ENCODE measurements at places on chromosomes 3 and 15.

DNA sequence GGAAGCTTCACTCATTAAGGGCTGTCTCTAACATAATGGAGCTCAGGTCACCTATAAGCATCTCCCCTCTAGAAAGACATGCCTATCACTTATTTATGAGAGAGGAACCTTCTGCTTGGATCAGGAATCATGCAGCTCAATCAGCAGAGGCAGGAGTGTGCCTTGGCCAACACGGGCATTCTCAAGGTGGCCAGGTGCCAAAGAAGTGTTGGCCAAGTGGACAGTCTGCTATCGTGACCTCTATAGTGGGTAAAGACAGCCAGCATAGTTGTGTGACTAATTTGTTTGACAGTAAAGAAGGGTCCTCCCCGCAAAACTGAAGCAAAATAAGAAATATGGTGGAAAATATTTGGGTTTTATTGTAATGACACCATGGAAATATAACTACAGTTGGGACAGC is 14.7 kb upstream of the AGTR1 start:
- DNase-seq: no peak

DNA sequence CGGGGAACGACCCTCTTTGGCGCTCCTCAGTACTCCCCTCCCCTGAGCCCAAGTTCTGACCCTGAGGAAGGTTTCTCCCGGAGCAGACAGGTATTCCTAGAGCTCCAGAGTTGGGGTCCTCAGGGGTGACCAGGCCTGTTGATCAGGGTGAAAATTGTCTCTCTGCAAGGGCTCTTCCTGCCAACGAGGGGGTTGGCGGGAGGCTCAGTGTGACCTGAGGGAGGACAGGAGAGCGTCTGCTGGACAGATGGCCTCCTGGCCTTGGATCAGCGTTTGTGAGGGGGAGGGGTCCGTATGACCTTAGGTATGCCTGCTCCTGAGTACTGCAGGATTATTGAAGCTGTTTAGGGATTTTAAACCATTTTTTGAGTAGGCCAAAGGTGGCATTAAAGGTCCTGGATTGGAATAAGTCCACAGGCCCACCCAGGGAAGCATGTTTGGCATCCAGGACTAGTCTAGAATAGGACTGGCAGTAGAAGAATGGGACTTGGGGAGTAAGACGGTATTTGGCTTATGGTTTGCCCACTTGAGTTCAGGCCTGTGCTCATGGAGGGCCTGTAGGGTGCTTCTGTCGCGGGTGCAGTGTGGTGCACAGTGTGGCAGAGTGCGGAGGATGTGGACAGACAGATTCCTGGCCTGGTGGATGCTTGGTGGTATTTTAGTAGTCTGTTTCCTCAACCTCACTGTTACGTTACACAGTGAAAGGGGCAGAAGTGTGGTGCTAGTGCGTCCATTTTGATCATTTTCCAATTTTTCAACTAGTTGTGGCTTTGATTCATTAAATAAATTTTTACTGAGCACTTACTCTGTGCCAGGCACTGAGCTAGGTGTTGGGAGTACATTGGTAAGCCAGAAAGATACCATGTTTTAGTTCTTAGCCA is 959 bp downstream of the ZNF592 start:
- DNase-seq: no peak

DNA sequence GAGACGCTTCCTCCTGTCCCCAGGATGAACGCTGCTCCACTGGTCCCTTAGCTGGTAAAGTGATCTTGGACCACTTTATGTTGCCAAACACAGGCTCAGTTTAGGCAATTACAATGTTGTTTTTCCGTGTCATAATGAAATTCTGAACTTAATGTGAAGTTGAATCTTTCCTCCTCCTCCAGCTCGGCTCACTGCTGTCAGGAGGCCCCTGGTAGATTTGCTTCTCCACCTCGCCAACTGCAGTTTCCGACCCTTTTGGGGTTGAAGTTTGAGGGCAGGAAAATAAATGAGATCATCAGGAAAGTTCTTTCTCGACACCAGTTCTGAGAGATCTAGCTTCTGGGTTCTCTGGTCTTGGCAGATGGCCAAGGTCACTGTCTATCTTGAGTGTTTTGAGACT is 27.8 kb downstream of the CFAP161 start:
- no peak for DNase-seq

DNA sequence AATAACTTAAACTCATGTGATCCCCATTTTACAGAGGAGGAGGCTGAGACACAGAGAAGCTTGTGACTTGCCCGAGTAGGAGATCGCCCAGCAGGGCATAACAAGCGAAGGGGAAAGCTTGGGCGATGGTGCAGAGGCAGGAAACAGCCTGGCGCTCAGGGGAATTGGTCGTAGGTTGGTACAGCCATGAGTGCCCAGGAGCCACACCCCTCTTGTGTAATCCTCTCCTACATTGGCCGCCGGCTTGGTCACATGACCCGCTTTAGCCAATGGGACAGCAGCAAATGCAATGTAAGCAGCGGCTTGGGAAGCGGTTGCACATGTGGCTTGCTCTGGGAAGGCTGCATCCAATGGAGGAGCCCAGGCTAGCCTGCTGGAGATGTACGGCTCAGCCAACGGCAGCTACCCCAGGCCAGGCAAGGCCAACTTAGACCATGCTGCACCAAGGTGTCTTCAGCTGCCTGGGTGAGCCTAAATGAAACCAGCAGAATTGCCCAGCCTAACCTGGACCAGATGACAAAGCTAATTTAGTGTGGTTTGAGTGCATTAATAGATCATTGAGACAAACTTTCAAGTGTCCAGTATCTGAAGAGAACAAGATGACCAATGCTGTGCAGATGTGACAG is 50.3 kb upstream of the SLC6A6 start:
- DNase-seq: no peak

GRCh38 chr3:128296469-128297251 is 143.4 kb downstream of the EEFSEC start:
- no peak for DNase-seq

DNA sequence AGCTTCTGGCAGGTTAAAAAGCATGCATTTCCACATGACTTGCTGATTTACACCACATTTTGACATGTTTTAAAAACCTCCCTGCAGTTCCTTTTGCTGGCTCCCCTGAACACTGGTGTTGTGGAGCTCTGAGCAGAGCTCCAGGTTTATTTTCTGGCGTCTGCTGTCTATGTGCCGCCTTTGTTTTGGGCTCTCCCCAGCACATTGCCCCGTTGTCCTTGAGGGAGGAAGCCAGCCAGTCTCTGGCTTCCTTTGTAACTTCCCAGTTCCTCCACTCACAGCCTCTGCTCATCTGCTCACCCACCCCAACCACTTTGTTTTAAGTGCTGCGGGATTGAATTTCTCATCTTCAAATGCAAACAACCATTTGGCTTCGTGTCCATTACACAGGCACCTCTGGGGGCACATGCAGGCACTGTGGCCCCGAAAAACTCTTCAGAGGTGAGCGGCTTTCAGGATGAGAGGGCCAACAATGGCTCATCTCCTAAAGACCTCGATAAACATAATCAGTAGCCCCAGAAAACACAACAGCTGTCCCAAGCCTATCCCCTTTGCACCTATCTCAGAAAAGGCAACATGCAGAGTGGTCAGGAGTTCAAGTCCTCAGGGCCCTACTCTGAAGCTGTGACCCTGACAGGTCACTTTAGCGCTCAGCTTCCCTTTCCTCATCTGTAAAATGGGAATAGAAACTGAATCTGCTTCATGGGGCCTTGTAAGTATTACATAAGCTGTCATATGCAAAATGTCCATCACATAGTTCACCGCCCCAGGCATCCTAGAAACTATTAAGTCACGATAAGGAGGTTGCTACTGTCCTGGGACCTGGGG is 1.3 kb upstream of the MEF2A start:
- no peak for DNase-seq

GRCh38 chr3:107855710-107856109 is 235.1 kb downstream of the CD47 start:
- DNase-seq: no peak

DNA sequence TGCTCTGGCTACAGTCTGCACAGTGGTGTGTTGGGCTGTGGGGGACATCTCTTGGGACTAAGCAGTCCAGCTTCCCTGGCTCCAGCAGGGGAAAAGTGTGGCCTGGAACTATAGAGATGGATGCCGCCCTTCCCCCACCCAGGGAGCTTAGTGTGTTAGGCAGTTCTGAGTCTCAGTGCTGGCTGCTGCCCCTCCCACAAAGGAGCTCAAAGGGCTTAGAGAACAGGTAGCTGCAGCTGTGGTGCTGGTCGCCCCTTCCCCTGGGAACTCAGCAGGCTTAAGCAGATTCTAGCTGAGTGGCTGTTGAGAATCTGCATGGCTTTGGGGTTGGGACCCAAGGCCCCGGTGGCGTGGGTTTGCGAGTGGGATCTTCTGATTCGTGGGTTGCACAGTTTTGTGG is 190.8 kb downstream of the PDCD6IP start:
- DNase-seq: no peak

- no peak for DNase-seq
Observed at GRCh38 chr15:40562691-40563090, 2.2 kb downstream of the CCDC32 start.

DNA sequence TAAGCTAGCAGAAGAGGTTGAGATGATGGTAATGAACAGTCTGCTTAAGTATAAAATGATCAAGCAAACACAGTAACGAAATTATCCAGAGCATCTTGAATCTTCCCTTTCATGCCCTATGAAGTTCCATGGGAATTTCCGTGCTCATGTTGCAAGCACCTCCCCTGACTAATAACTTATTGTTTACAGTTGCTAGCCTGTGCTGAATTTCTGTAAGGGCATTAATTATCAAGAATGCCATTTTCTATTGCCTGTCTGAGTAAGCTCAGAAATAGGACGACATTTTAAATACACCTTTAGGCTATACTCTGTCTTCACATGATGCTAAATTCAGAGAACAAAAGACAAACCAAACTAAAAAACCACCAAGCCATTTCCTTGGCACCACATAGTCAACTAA is 257.5 kb upstream of the LRTM1 start:
- DNase-seq: no peak

DNA sequence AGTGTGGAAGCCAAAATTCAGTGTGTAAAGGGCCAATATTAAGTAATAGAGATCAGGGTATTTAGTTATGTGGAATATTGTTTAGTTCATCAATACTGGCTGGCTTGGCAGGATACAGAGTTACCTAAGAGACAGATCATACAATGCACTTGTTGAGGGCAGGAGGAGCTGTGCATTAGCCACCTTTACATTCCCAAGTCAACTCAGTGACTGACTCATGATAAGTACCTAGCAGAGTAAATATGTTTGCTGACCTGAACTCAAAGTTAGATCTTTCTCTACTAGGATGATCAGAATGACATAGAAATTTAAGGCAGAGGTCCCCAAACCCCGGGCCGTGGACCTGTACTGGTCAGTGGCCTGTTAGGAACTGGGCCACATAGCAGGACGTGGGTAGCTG is 3.5 kb upstream of the ABHD17C start:
- DNase-seq: no peak

- no peak for DNase-seq
Observed at GRCh38 chr3:128493570-128494366, 767 bp upstream of the GATA2 start.

GRCh38 chr3:27428446-27428845 is 55.7 kb downstream of the SLC4A7 start:
- DNase-seq: no peak

DNA sequence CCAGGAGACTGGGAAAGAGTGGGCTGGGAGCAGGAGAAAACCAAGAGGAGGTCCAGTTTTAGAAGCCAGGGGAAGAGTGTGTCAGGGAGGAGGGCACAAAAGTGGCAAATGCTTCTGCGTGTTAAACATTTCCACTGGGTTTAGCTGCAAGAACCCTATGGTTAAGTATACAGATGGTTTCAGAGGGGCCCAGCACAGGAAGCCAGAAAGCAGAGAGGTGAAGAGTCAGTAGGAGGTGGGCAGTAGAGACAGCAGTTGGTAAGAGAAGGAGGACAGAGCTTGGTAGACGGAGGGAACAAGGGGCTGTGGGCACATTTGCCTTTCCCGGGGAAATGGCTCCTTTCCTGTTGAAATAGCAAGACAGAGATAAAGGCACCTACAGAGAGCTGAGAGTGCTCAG is 133.8 kb downstream of the EPHB1 start:
- no peak for DNase-seq
